H9 (cell line): ENCODE measurements at places on chromosomes 13 and 19. TPM values are rescaled to one million over a fixed set of nuclear protein-coding genes. Genes with fewer than 3 reads are reported as not detected.

- DNase-seq, result no peak
Observed at GRCh38 chr13:77508959-77509620, 26.4 kb upstream of the SCEL start.

- no peak for DNase-seq
Observed at GRCh38 chr13:36829753-36830152, 10.7 kb downstream of the RFXAP start.

- DNase-seq, result no peak
Observed at GRCh38 chr19:31979949-31980670, 365.3 kb upstream of the ZNF507 start.

AP2A1 gene
- 108 and 109 TPM in 2 replicates for total RNA-seq
